NB4 (cell line): ENCODE measurements at places on chromosomes 4 and X.

GRCh38 chrX:153379508-153379907 lies 21.6 kb downstream of the PNMA6E start:
- DNase-seq = no peak

GRCh38 chr4:14877246-14878225 lies 124.7 kb upstream of the CPEB2 start:
- peak; percentile 93 for DNase-seq

DNA sequence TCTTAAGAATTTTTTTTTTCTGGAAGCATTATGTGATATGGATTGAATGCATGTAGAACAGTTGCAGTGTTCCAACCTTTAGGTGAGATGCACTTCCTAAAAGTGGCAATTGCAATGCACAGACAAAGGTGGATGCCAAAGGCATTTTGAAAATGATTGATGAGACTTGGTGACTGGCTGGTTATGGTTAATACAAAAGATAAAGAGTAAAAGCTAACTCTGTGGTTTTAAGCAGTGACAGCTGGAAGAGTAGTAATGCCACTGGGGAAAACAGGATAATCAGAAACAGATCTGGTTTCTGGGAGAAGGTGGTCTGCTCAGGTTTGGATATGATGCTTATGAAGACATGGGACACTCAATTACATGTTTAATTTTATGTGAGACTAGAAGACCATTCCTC lies 345.6 kb downstream of the RPA4 start:
- no peak for DNase-seq

DNA sequence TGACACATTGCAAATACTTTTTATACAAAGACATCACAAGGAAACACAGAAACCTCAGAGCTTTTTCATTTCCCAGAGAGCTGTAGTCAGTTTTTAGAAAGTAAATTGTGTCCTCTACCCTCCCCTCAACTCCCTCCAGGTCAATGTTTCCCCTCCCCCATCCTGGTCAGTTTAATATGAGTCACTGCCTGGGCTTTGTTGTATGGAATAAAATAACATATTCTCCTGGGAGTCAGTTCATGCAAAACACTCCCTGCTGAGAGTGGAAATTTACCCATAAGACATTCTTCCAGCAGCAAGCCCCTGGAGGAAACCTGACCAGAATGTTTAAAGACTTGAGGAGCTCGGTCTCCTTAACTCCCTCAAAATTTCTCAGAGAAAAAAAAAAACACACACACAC lies 270.1 kb upstream of the LDB2 start:
- peak; percentile 90 for DNase-seq

DNA sequence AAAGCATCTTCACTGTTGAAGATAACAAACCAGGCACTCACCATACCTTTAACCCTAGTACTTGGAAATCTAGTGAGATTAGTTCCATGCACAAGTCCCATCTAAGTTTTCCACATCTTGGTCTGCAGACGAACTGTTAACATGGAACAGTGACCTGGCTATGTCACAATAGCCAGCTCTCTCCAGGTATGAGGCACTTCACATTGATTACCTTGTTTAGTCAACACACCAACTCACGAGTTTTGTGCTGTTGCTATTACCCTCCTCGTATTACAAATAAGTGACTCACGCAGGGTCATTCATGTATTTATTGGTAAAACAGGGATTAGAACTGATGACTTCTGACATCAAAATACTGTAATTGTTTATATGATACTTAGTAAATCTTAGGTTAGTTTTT lies 36.4 kb upstream of the FRAS1 start:
- DNase-seq = no peak

DNA sequence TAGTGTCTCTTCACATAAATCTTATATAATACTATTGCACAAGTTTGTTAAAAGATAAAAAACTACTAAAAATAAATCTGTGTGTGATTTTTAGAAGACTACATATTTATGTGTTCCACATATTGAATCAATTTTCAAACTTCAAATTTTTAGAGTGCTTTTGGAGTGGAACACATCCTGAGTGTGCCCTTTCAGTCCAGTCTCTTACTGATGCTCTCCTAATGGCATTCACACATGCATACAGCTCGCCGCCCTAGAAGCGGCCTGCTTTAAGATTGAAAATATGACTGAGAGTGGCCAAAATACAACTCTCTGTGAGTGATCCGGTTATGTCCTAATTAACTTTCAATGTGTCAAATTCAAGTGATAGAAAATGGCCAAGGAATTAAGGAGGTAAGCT lies 628.8 kb downstream of the ANKRD50 start:
- DNase-seq = no peak

DNA sequence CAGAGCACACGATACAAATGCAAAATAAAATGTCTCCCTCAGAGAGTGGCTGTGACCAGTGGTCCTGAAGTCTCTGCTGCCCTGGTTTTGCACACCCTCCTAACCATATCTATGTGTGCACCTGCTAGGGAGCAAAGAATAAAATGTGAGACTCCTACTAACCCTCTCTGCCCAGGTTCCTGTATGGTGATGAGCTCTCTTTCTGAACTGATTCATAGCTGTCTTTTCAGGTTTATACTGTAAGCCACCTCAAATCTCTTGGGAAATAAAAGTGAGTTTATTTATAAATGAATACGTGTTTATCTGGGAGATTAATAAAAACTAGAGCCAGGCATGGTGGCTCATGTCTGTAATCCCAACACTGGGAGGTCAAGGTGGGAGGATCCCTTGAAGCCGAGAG lies 126.0 kb upstream of the RBPJ start:
- no peak for DNase-seq

GRCh38 chrX:40495659-40496058 lies 85.1 kb upstream of the ATP6AP2 start:
- DNase-seq = no peak

GRCh38 chr4:27789773-27790172 lies 929.1 kb downstream of the STIM2 start:
- DNase-seq = no peak

GRCh38 chr4:1998296-1998695 lies 10.5 kb downstream of the NELFA start:
- DNase-seq = no peak

GRCh38 chrX:73940893-73941470 lies 363.0 kb upstream of the ZCCHC13 start:
- peak; percentile 5 for DNase-seq

- no peak for DNase-seq
Measured at GRCh38 chrX:132918523-132918922, 39.9 kb downstream of the HS6ST2 start.

GRCh38 chrX:105226499-105226898 lies 6.0 kb upstream of the TEX13A start:
- DNase-seq = no peak

DNA sequence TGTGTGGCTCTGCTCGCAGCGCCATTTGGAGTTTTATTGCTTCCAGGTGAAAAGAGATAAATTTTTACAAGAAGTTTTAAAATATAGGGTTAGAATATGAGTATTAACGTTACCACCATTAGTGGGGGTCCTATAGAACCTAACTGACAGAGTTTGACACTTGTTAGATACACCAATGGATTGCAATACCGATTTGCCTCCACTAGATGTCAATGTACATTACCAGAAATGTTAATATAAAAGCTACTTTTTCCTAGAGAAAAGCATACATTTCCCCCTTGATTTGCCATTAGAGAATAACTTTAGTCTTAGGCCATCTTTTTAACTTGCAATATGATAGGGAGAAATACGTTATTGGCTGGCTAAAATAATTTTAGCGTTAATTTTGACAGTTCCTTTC lies 108.4 kb downstream of the LINC00632 start:
- peak; percentile 21 for DNase-seq

DNA sequence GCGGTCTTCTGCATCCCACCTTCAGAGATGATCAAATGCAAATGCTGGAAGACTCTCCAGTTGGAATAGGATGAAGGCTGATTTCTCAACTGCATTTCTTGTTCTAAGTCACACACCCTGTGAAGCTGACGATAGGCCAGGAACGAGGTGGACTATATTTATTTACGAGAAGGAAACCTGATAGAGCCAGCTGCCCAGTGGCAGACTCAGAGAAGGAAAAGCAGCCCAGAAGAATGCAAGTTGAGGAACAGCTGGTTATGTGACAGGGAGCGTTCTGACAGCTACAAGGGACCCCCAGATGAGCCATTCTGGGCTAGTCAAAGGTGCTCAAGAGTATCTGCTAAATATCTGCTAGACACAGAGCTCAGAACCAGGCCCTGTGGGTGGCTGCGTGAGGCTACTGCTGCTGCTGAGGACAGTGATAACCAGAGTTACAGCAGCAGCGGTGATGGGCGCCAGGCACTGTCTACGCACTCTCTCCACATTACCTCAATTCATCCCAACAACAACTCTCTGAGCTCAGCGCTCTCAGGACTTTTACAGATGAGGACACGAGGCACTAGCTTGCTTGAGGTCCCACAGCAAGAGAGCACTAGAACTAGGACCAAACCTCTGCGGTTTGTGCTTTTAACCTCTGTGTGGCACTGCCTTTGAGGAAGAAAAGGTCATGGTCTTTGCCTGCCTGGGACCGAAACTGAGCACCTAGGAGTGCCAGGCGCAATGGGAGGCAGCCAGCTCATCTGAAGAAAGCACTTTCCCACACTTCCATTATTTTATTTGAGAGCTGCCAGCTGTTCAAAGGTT lies 69.0 kb downstream of the GATB start:
- DNase-seq = no peak

GRCh38 chr4:1194010-1194900 lies 21.9 kb upstream of the SPON2 start:
- DNase-seq = peak; percentile 85

GRCh38 chr4:142324572-142324971 lies 521.5 kb downstream of the INPP4B start:
- DNase-seq = no peak

GRCh38 chrX:17412692-17413091 lies 37.7 kb downstream of the NHS start:
- DNase-seq = no peak

- DNase-seq = no peak
Measured at GRCh38 chrX:8310409-8310808, 139.3 kb upstream of the VCX2 start.

GRCh38 chr4:2954358-2955185 lies 8.6 kb downstream of the NOP14 start:
- DNase-seq = peak; percentile 67

- DNase-seq = no peak
Measured at GRCh38 chr4:155263480-155263879, 55.0 kb downstream of the NPY2R start.

DNA sequence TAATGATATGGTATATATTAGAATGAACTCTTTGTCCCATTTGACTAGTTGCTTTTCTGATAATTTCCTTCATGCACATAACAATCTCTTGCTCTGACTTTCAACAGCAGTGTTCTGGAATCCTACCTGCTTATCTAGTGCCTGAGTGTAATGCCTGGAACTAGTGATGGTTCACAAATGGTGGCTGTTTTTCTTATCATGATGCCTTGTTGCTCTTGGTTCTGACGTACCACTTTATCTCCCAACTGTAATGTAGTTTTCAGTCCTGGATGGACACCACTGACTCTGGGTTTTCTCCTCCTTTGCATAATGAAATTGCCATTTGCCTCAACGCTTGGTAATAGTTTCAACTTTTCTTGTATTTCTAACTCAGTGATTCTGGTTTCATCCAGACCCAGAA lies 25.5 kb upstream of the LUZP4 start:
- no peak for DNase-seq

GRCh38 chr4:23837371-23837770 lies 52.5 kb downstream of the PPARGC1A start:
- no peak for DNase-seq

DNA sequence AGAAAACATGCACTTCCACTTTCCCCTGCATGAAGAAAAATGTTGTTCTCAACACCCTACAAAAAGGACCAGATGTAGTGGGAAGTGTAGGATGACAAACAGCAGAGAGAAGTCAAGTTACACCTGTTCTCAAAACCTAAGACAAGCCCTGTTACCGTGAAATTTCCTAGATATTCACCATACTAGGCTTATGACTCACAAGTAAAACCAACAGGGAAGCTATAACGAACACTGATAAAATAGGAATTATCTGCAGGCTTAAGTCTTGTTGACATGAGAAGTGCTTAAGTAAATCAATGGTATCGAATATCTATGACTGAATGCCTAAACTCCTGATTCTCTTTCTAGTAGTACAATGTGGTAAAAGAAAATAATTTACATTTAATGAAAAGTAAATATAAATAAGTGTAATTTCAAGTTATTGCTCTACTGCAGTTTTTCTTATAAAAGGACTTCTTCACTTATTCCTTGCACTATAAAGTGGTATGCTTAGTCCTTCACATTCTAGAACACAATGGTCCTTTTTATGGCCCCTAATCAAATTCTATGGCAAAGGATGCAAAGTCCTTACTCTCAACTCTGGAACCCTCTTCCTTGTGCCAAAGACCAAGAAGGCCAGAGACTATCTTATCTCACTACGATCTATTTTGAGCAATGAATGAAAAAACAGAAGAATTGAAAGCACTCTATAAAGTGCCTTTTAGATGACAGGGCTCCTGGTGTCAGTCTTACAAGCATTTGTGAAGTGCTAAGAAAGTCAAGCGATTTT lies 19.6 kb downstream of the AP1S2 start:
- DNase-seq = no peak

GRCh38 chr4:184317234-184317918 lies 99.7 kb upstream of the ENPP6 start:
- no peak for DNase-seq

GRCh38 chrX:124085063-124085462 lies 123.6 kb downstream of the STAG2 start:
- no peak for DNase-seq
